GM04504 (cell line): ENCODE measurements at places on chromosomes 12 and 14.
A peak's percentile ranks its signal among the peaks of the same experiment; 100 is the strongest.

DNA sequence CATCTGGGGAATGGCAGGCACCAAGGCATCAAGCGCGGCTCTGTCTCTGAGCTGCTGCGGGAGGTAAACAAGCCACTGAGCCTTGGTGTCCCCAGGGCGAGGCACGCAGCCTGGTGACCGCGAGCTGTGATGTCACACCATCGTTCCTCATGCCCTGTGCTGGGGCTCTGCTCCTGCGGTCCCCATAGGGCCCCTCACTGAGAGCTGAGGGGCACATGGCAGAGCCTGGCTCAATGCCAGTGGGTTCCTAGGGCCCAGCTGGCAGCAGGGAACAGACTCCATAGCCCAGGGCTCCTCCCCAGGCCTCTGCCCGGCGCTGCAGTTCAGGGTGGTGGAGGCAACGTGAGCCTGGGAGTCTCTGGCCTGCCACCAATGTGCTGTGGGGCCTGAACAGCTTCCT lies 22.6 kb downstream of the CHGA start:
- no peak for DNase-seq

GRCh38 chr14:61109288-61109687 lies 128.2 kb downstream of the SLC38A6 start:
- no peak for DNase-seq

GRCh38 chr12:123346946-123347345 lies 17.7 kb downstream of the SBNO1 start:
- no peak for DNase-seq

DNA sequence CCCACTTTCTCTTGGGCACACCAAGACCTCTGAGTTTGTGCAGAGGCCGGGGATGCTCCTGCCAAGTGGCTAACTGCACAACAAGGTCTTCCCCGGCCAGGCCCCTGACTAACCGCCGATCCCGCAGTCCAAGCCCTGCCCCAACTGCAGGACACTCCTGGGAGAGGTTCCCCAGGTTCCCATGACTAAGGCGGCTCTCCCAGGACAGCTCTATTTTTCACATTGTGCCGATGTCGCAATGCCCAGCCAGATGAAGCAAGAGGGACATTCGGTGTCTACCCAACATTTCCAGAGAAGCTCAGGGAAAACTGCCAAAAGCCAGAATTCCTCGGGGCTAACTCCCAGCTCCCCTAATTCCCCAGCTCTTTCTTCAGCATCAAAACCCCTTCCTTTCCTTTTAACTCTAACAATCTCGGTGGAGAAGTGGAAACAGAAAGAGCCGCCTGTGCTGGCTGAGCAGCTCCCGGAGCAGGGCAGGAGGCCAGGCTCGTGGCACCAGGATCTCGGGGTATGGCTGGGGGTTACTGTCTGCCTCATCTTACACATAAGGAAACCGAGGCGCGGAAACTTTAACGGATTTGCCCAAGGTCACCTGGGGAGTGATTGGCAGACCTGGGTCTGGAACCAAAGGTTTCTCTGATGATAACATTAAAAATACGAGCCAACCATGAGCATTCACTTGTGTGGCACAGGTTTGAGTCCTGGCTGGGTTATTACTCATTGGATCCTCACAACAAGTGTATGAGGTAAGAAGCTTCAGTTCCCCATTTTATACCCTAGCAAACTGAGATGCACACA lies 318.2 kb downstream of the BCL11B start:
- peak; percentile 74 for DNase-seq

- no peak for DNase-seq
Observed at GRCh38 chr12:45289245-45290215, 73.6 kb downstream of the ANO6 start.

- DNase-seq, result no peak
Observed at GRCh38 chr12:27864521-27864920, 84.5 kb upstream of the MANSC4 start.

DNA sequence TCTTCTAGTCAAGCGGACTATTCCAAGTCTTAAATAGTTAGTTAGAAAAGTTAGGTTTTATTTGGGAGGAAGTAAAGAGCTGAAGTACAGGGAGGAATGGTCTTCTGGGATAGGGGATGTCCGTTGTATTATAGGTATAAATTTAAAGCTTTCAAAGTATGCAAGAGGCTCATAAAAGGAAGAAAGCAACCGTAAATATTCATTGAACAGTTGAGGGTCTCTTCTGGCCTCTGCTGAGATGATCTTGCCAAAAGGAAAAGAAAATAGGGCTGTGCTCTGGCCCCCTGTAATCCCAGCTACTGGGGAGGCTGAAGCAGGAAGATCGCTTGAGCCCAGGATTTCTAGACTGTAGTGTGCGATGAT lies 377 bp upstream of the TIMELESS start:
- no peak for DNase-seq

DNA sequence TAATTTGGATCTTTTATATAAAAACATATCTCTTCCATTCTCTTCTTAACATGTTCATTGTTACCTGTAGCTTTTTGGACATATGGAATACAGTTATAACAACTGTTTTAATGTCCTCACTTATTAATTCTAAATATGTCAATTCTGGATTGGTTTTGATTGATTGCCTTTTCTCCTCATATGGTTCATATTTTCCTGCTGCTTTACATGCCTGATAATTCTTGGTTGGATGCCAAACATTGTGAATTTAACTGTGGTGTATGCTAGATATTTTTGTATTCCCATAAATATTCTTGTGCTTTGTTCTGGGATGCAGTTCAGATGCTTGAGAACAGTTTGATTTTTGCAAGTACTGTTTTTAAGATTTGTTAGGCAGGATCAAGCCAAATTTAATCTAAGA lies 10.8 kb downstream of the C14orf132 start:
- DNase-seq, result no peak

DNA sequence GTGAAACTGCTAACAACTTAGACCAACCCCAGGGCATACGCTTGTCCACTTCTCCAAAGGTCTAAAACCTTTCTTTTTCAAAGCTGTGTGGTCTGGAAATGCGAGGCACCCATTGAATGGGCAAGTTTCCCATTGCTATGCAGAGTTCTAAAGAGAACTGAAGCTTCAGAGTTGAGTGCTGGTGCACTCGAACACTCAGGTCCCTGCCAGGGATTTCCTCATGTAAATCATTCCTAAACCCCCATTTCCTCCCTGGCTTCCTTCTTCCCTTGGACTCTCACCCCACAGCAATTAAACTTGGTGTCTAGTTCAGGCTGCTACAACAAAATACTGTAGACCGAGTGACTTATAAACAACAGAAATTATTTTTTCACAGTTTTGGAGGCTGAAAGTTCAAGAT lies 2.2 kb upstream of the PXN start:
- no peak for DNase-seq
